OCI-LY7 (cell line): ENCODE measurements at places on chromosomes 3 and 15. TPM values are rescaled to one million over a fixed set of nuclear protein-coding genes. Genes with fewer than 3 reads are reported as not detected.

GRCh38 chr15:37995461-37996347, 61.3 kb downstream of the TMCO5A start:
- peak; percentile 76 for DNase-seq

GRCh38 chr15:60883691-60884640, 345.1 kb downstream of the RORA start:
- DNase-seq = no peak

- DNase-seq = no peak
These were observed 4.6 kb upstream of the DENND4A start for GRCh38 chr15:65796610-65797078.

DNA sequence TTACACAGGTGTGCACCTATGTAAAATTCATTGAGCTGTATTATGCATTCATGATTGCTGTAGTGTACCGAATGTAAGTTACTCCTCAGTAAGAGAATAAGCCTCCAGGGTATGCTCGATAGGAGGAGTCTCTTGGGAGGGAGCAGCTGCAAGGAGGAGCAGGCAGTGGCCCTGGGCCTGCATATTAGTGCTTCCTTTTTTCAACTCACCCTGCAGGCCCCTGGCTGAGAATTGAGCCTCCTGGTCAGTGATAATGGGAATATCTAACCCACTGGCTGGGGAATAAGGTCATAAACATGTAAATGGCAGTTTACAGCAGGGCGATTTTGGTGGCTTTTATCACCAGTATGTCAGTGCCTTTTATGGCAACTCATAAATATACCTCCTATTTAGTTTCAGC, 21.7 kb upstream of the SFMBT1 start:
- no peak for DNase-seq

The SHC4 gene
- 0.33 and 1.3 TPM in 2 replicates for total RNA-seq

The OR5K2 gene
- not detected in 2 replicates for total RNA-seq

GRCh38 chr3:86748015-86748414, 242.9 kb downstream of the VGLL3 start:
- no peak for DNase-seq

GRCh38 chr3:197298945-197299854, 788 bp upstream of the DLG1 start:
- DNase-seq = peak; percentile 79

DNA sequence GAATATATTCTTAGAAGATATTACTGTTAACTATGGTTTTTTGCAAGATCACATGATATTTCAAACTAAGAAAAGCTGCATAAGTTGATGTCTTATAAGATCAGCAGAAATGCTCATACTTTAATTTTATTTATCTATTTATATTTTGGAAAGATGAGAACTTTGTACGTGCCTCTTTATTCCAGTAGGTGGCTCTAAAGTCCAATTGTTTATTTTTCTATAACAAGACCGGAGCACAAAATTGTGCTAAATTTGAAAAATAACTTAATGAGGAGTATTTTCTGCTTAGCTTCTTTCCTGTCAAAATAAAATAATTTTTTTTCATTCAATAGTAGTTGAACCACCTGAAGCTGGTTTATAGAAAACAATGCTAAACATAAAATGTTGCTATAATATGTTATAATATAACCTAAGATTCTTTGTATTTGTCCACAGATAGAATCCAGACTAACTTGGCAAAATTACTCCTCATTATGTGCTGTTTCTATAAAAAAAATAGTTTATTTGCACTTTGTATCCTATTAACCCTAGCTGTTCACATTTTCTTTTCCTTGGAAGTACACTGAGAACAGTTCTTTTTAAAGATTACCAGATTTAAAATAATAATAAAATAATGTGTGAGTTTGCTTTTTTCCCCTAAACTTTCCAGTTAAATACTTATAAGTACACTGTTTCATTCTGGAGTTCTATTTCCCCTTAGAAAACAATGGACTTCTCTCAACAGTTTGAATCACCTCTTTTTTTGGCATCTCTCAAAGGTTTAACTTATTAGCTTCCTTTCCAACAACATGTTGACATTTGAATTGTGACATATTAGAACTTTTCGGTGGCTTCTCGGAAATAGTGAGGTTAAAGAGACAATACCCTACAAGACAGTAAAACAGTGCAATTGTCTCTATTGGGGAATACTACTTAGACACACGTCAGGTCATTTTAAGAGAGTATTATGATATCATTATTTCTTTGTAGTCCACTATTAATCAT, 530.0 kb downstream of the MECOM start:
- DNase-seq = no peak

- peak; percentile 46 for DNase-seq
These were observed 89.3 kb downstream of the ST6GAL1 start for GRCh38 chr3:187019542-187020072.

The PLA2G4E gene
- total RNA-seq = not detected in 2 replicates

- DNase-seq = no peak
These were observed 107.4 kb upstream of the FOXB1 start for GRCh38 chr15:59896663-59897074.

The DALRD3 gene
- total RNA-seq = 35.0 and 35.7 TPM in 2 replicates

- no peak for DNase-seq
These were observed 764.4 kb upstream of the LMCD1 start for GRCh38 chr3:7737263-7737662.

GRCh38 chr15:76286271-76286879, 24.9 kb downstream of the ETFA start:
- DNase-seq = peak; percentile 26

The ZNF80 gene
- total RNA-seq = not detected in 2 replicates

- no peak for DNase-seq
These were observed 155.2 kb downstream of the NSMCE3 start for GRCh38 chr15:29114221-29115092.

GRCh38 chr3:107542665-107543064, 19.9 kb downstream of the BBX start:
- DNase-seq = no peak

- no peak for DNase-seq
These were observed 508.6 kb upstream of the IL12A start for GRCh38 chr3:159480046-159480445.

- DNase-seq = no peak
These were observed 18.5 kb downstream of the FSTL1 start for GRCh38 chr3:120432150-120432860.

DNA sequence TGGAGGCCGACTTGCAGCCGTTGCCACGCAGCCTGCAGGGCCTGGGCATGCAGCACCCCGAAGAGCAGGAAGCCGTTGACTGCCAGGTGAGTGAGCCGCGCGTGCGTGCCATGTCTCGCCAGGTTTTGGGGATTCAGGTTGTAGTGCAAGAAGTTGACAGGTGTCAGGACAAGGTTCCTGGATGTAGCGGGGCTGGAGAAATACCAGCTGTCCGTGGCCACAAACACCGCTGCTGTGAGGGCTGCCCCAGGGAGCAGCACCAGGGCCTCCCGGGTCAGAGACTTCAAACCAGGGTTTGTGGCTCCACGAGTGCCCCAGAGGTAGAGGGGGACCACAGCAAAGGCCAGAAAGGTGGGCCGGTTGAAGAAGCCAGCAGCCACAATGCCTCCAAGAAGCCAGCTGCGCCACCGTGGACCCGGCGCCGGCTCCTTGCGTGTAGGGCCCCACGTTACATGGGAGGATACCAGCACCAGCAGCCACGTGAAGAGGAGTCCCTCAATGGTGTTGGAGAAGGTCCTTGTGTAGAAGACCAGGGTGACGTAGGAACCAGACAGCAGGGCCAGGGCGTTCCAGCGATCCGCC, 5.6 kb upstream of the NCBP2 start:
- no peak for DNase-seq

- DNase-seq = no peak
These were observed 15.1 kb downstream of the CLDN1 start for GRCh38 chr3:190307164-190307545.

The TIGIT gene
- 0.72 and 2.3 TPM in 2 replicates for total RNA-seq

GRCh38 chr3:64352639-64352992, 127.3 kb upstream of the PRICKLE2 start:
- DNase-seq = no peak

The PRR23C gene
- not detected in 2 replicates for total RNA-seq

DNA sequence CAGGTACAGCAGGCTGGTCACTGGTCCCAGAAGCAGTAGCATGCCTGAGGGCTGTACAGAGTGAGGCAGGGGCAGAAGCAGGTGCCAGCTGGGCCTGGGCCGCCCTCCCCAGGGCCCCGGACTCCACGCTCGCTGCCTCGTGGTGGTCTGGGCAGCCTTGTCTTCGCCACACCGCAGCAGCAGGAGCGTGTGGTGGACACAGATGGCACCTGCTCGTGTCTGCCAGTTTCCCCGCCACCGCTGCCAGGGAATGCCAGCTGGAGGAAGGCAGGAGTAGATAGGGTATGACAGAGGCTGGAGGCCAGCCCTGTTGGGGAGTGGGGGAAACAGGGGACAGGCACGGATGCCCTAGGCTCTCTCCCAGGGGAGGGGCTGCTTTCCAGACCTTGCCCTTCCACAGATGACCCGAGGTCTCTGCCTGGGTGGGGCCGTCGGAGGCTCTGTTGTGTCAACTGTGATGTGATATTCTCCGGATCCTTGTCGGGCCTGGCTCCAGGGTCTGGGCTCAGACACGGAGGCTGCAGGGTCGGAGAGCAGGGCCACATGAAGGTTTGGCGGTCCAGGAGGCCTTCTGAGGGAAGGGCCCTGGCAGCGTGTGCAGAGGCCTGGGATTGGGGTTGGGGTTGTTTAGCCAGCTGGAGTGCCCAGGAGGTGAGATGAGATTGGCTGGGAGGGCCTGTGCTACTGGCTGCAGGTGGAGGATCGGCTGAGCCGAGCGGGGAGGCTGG, 33.6 kb downstream of the GOLGA6L10 start:
- DNase-seq = no peak

The SLC28A1 gene
- not detected in 2 replicates for total RNA-seq

- no peak for DNase-seq
These were observed 272.9 kb upstream of the KCNMB2 start for GRCh38 chr3:178263236-178263916.

The UBAP1L gene
- total RNA-seq = 8.3 and 8.7 TPM in 2 replicates

GRCh38 chr3:127061641-127062040, 78.7 kb downstream of the PLXNA1 start:
- no peak for DNase-seq

DNA sequence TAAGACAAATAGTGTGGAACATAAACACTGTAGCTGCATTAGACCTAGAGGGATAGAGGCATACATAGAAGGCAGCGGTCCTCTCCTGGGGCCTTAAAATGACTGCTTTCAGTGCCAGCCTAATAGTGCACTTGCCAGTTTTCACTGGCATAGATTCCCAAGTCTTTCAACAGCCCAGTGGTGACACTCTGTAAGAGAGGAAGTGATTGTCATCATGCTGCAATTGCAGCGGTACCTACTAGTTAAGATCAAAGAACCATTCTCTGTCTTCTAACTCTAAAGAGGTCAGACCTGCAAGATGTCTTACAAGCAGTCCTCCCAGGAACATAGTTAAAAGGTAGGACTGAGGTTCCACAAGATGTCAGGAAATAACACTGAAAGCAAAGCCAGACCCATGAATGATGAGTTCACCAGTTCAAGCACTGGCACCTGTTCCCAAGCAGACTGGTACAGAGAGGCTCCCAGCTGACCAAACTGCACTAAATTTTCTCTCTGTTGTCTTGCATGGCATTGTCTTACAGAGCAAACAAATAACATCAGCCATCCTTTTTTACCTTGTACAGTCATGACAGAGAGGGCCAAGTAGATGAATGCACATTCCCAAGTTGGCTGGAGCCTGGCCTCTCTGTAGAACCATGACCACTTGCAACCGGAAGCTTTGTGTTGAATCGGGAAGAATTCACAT, 100.5 kb upstream of the SKOR1 start:
- no peak for DNase-seq

- peak; percentile 27 for DNase-seq
These were observed 630 bp downstream of the ATP6V1A start for GRCh38 chr3:113747283-113748046.

GRCh38 chr15:70643106-70643782, 120.1 kb downstream of the UACA start:
- no peak for DNase-seq

The PGBD4 gene
- 4.1 TPM in 2 replicates for total RNA-seq

The MYO5C gene
- total RNA-seq = 4.1 and 5.6 TPM in 2 replicates

DNA sequence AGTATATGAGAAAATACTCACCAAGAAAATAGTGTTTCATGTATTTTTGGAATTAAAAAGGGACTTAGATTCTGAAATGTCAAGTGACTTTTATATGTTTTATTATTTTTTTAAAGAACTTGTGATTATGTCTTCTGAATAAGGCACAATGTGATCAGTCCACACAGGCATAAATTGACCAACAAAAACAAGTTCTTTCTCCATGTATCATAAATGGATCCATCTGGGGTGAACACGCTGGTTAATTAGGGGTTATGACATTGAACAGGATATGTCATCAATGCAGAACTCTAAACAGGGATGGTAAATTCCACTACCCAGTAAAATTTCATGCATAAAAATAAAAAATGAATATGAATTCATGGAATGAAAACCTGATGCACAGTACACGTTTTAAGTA, 31.3 kb upstream of the PIK3CA start:
- no peak for DNase-seq

The ANKRD34C gene
- total RNA-seq = not detected in 2 replicates

- no peak for DNase-seq
These were observed 100.4 kb downstream of the CORO2B start for GRCh38 chr15:68679161-68679560.
